Stimulated activated naive B cell treated with anti-CD40 and anti-IgM and Interleukin-4, amounts not matched to agents 10 μg/mL and 1 μg/mL and 100 μg/mL, for 72 hours (primary cell): ENCODE measurements at places on chromosomes 4 and X.

- no peak for DNase-seq
Measured at GRCh38 chr4:165175879-165176278, 31.5 kb upstream of the KLHL2 start.

DNA sequence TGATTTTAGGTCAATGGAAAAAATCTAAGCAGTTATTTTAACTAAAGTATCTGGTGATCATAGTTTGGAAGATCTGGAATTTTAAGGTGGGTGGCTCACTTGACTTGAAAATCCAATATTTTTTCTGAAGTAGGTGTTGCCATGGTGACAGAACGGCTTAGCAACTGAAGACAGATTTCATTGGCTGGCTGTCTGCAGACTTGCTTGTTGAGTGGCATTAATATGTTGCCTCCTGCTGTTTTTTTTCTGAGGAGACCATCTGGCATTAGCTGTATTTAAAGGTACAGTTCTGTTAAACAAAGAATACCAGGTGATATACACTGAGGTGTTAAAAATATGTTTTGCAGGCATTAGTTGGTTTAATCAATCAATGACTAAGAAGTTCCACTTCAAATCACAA lies 19.8 kb downstream of the CPE start:
- DNase-seq: no peak

GRCh38 chr4:88526221-88526815 lies 2.7 kb upstream of the PYURF start:
- DNase-seq: no peak

GRCh38 chr4:5467111-5467510 lies 241.2 kb downstream of the EVC2 start:
- DNase-seq: no peak

GRCh38 chr4:37453281-37453998 lies 208.9 kb downstream of the NWD2 start:
- no peak for DNase-seq

DNA sequence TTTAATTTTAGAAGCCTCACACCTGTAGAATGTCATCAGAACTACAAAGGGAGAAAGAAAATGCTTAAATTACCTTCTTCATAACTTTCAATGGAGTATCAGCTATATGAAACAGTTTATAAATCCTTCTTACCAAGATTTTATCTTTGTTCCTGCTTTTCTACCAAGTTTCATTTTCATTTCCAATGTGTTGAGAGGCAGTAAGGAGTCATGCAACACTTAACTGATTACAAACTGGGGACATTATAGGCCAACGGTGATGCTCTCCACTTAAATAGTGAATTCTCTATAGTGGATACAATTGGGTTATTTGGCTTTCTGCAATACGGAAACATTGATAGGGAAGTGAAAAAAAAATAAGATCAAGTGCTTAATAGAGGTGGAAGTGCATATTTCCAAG lies 145.2 kb upstream of the FTHL17 start:
- no peak for DNase-seq

GRCh38 chr4:3684546-3684945 lies 81.6 kb upstream of the ADRA2C start:
- DNase-seq: no peak

DNA sequence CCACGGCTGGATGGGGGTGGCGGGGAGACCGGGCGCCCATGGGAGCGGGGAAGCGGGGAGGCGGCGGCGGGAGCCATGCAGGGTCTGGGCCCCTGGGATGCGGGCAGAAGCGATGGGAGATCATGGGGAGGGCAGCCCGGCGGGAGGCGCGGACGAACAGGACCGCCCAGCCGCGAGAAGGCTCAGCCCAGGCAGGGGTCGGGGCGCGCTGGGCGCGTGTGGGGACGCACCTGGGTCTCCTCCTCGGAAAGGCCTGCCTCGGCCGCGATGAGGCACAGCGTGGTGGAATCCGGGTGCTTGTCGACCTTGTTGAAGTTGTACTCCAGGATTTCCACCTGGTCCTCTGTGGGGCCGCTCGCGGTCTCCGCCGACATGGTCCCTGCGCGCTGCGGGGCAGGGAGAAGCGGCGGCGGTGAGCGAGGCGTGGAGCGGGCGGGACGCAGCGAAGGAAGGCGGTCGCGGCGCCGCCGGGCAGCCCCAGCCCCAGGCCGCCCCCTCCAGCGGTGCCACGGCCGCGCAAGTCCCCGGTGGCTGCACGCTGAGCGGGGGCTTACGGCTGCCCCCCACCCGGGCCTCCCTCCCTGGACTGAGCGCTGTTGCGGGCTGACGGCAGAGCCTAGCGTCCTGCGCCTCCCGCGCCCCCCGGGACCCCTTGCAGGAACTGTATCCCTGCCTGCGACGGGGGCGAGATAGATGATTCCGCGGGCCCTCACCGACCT lies 25.3 kb downstream of the HOPX start:
- DNase-seq: peak; percentile 5

- no peak for DNase-seq
Measured at GRCh38 chr4:153426207-153426885, 39.8 kb upstream of the TMEM131L start.

- no peak for DNase-seq
Measured at GRCh38 chr4:133929531-133930239, 271.9 kb downstream of the PABPC4L start.

DNA sequence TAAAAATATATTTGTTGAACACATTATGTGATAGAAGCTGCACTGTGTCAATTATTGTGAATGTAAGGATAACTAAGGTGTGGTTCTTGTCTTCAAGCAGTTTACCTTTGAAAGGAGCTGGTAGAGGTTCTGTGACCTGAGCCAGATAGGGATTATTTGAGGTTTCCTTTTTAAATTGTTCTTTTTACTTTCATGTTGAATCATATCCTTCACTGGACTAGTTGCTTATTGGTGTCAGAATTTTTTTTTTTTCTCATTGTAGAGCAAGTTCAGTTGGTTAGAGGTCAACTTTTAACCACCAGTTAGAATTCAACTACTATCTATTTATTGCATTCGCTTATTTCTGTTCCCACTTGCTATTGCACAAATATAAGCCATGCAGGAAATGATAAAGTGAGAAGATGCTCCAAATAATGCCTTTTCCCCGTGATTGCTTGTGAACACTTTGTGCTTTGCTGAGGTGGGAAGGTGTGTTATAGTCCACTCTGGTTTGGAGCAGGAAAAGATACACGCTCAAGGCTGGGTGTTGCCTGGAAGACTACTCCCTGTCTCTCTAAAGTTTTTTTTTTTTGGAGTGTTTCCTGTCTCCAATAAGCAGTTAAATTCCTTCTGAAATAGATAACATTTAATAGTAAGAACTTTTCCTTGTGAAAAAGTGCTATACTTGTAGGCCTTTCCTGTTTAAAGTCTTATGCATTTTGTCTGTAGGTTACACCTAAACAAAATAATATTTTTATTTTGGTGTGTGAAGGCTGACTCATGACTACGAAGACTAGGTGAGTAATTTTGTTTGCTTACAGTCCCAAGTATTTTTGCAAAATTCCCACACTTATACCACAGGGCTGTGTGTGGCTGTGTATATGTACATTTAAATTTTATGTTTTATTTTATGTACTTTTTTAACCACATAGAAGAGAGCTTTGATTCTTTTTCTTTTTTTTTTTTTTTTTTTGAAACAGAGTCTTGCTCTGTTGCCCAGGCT lies 83.8 kb upstream of the LCORL start:
- no peak for DNase-seq

DNA sequence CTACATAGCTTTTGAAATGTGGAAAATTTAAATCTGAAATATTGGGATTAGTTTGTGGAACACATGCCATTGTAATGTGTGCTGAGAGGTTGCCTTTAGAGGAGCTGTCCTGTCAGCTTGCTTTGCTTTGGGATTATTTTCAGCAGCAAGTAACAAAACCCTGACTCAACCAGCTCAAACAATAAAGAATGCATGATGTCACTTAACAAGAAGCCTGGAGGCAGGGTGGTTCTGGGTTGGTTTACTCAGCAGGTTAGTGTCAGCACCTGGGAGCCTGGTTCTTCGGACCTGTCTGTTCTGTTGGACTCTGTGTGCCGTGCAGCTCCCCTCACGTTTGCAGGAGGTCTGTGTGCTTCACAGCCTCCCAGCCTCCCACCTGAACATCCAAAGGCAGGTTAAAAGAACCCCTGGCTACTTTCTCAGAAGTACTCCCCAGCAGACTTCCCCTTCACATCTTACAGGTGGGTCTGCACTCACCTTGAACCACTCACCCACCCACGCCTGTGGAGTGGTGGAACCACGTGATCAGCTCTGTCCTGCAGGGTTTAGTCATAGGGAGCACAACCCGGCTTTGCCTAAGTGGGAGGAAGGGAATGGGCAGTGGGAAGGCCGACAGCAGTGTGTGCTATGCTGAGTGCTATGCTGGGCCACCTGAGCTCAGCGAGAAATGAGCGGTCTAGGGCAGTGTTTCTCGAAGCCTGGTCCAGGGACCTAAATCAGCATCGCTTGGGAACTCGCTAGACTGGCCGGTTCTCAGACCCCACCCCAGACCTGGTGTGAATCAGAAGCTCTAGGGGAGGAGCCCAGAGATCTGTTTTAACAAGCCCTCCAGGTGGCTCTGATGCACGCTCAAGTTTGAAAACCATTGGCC lies 20.4 kb downstream of the TMEM131L start:
- DNase-seq: no peak

- DNase-seq: no peak
Measured at GRCh38 chr4:127829014-127829413, 46.9 kb downstream of the HSPA4L start.

- DNase-seq: peak; percentile 25
Measured at GRCh38 chr4:167233685-167234315, 494 bp downstream of the SPOCK3 start.

- no peak for DNase-seq
Measured at GRCh38 chr4:173519111-173520101, 10.6 kb downstream of the HAND2 start.

DNA sequence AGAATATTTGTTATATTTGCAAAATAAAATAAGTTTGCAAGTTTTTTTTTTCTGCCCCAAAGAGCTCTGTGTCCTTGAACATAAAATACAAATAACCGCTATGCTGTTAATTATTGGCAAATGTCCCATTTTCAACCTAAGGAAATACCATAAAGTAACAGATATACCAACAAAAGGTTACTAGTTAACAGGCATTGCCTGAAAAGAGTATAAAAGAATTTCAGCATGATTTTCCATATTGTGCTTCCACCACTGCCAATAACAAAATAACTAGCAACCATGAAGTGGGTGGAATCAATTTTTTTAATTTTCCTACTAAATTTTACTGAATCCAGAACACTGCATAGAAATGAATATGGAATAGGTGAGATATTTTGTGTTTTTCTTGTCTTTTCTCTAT lies at the start of gene AFP:
TSS of gene AFP (plus strand) at position 238 of the 400 bp plus-strand sequence. CDS start at position 280, 42 bp downstream.
- DNase-seq: no peak

- DNase-seq: no peak
Measured at GRCh38 chrX:17056868-17057608, 110.6 kb downstream of the REPS2 start.

DNA sequence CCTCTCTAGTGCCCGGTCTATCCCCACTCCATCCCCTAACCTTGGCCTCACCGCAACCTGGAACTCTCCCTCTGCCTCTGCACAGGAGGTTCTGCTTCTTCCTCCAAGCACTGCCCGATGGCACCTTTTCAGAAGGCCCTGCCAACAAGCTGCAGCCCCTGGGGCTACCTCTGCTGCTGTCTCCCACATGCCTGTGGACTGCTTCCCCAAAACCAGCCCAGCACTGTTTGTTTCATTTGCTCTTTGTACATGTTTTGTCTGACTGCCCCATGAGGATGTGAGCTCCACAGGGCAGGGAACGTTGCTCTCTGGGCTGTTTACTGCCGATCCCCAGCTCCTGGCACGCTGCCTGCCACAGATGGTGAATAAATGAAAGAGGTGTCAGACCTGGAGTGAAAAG lies 85.4 kb downstream of the INTS6L start:
- DNase-seq: no peak

- no peak for DNase-seq
Measured at GRCh38 chr4:77600521-77601451, 4.8 kb upstream of the CXCL13 start.

- DNase-seq: no peak
Measured at GRCh38 chr4:81621490-81621889, 149.8 kb upstream of the RASGEF1B start.

DNA sequence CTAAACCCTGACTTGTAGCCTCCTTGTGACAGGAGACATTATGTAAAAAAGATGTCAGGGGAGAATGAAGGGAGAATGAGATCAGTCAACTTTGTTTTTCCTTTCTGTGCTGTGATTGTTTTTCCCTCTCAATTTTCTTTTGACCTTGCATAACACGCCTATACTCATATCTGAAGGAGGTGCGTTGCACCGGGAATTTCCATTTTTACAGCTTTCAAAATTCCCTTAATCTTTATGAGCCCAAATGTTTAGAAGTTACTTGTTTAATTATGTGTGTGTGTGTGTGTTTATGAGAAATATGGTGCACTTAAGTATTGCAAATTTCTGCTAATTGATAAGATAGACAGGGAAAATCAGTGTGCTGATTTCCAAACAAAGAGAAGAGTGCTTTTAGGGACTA lies 21.6 kb downstream of the SYNPO2 start:
- no peak for DNase-seq

DNA sequence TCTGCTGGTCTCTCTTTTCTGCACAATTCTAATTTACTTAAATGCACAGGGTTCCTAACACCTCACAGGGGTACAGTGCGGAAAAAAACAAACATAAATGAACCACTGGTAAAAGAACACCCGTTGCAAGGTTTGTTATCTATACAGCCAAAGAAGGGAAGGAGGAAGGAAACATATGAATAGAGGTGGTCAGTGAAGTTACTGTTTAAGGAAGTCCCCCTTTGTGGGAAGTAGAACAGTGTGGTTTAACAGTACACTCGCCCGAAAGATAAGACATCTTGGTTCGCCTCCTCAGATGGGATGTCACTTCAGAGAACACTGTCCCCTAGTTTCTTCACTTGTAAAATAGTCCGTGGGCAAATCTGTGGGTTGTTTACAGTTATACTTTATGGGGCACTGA lies 57.5 kb downstream of the TEC start:
- DNase-seq: peak; percentile 47

- DNase-seq: no peak
Measured at GRCh38 chr4:82623121-82623683, 61.4 kb upstream of the TMEM150C start.

DNA sequence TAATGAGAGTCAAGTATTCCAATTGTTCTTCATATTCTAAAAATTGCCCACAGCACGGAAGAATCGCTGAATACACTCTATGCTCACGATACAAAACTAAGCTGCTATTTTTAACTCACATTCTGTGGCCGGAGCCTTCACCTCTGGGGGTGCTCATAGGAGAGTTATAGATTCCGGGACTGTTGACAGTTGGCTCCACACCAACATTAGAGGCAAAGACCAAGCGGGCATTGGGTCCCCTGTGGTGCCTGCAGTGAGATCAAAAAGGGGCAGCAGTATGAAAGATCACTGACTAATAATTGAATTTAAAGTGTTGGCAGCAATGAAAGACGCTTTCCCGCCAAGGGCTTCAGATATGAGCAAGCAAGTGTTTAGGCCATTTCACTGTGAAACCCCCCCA lies 146.0 kb downstream of the TMEM144 start:
- DNase-seq: no peak
